ENCODE measurements at places on chromosomes 5 and 9.
A peak's percentile ranks its signal among the peaks of the same experiment; 100 is the strongest.

DNA sequence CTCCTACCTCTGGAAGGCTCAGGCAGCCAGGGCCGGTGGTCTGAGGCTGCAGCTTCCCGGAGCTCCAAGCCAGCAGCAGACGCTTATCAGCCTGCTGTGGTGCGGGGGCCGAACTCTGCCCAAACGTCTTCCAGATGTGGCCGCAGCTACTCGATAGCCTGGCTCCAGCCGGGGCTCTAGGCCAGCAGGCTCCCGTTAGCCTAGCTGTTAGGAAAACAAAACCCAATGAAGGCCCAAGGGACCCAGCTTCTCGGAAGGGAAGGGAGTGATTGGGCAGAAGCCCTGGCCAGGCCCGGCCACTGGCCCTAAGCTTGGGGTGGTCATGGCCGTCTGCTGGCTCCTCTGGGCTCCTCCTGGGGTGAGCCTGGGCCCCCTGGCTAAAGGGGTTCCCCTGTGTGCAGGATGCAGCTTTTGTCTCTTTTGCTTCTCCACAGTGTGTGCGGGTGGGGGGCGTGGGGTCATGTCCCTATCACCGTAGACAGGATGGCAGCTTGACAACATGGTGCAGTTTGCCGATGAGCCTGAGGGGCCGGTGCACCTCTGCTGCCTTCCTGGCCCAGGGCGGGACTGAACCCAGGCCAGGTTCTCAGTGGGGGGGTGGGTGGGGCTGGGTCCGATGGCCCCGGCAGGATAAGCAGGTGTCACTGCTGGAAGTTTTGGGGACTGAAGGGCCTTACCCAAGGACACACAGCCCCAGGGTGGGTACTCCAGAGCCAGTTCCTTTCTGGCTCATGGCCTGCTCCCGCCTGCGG is 18.7 kb downstream of the MYMK start:
- DNase-seq: no peak

DNA sequence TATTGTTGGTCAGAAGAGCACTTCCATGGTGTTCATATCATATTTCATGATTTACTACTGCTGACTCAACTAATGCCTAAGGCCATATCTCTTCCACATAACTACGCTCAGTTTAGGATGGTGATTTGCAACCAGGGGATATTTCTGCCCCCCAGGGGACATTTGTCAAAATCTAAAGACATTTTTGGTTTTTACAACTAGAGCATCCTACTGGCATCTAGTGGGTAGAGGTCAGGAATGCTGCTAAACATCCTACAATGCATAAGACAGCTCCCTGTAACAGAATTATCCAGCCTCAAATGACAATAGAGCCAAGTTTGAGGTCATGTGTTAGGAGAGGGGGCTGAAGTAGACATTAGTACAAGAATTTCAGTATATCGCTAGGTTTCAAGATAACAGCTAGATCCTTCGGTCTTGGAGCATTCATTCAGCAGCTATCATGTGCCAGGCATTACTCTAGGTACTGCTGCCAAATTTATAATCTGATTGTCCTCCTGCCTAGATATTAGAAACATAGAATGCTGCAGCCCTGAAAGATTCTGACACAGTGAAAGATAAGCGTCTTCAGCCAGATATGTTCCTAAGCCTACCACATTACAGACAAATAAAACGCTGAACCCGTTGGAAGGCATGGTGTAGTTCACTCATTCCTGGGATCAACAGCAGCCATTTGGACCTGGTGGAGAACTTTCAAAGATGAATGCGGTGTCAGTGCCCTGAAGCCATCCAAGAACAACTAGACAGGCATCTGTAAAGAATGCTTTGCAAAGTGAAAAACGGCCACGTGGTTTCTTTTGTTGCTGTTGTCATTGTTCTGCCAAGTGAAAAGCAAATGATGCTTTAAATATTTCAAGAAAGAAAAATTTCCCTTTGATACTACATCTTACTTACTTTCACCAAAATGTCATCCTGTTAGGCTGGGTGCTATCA is 55.5 kb upstream of the FST start:
- no peak for DNase-seq

GRCh38 chr9:134535171-134535570 is 106.4 kb upstream of the COL5A1 start:
- DNase-seq: no peak

- DNase-seq: no peak
Measured at GRCh38 chr9:133113163-133113948, 7.7 kb downstream of the RALGDS start.

GRCh38 chr9:130034570-130034969 is 8.4 kb downstream of the FNBP1 start:
- no peak for DNase-seq

DNA sequence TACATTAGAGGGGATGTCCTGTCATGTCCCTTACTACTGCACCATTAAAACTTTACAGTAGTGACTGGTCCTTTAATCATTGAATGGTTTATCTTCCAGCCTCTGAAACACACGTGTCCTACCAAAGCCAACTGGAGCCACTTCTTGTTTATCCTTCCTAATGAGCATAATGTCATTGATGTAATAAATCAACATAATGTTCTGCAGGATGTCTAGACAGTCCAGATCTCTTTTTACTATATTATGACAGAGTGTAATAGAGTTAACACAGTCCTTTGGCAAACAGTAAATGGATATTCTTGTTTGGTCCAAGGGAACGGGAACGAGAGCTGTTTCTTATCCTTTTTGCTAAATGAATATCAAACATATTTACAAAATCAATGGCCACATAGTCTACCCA is 88.1 kb upstream of the PTPRD start:
- no peak for DNase-seq

GRCh38 chr5:30845194-30845593 is 348.3 kb upstream of the CDH6 start:
- no peak for DNase-seq

DNA sequence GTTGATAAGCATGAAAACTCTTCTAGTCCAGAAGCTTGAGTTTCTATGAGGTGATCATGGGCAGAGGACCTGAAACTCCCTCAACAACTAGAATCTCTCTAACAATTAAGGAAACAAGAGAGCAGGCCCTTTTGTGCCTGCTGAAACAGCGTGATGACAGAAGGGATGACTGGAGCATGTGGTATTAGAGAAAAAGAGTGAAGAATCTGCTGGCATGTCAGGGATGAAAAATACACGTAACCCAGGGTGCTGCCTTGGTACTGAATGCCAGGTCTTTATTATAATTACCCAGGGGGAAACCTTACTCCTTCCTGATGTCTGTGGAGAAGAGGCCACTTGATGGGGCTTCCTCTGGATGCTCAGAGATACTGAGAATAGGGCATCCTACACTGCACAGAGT is 167.8 kb downstream of the CRB2 start:
- DNase-seq: no peak

DNA sequence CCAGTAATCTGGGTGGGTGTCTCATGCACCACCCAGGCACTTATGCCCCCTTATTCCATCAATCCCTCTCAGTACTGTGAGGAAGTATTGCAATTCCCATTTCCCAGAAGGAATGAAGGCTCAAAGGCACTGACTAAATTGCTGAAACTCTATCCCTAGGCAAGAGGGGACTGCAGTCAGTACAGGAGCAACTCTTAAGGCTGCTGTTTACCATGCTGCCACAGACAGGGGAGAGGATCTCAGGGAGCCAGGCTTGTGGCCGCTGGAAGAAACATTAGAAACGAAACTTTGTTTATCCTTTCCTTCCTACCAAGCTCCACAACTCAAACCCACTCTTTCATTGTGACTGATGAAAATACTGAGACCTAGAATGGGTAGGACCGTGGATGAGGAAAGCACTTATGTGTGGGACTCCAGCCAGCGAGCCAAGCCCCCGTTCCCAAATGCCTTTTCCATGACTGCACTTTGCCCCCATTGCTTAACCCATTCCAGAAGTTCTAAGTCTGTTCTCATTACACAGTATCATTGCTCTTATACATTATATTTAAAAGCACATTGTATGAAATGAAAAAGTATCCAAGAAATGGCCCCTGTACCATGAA is 54.3 kb downstream of the TLE1 start:
- DNase-seq: no peak

GRCh38 chr5:56734091-56734694 is 81.2 kb upstream of the MAP3K1 start:
- no peak for DNase-seq

DNA sequence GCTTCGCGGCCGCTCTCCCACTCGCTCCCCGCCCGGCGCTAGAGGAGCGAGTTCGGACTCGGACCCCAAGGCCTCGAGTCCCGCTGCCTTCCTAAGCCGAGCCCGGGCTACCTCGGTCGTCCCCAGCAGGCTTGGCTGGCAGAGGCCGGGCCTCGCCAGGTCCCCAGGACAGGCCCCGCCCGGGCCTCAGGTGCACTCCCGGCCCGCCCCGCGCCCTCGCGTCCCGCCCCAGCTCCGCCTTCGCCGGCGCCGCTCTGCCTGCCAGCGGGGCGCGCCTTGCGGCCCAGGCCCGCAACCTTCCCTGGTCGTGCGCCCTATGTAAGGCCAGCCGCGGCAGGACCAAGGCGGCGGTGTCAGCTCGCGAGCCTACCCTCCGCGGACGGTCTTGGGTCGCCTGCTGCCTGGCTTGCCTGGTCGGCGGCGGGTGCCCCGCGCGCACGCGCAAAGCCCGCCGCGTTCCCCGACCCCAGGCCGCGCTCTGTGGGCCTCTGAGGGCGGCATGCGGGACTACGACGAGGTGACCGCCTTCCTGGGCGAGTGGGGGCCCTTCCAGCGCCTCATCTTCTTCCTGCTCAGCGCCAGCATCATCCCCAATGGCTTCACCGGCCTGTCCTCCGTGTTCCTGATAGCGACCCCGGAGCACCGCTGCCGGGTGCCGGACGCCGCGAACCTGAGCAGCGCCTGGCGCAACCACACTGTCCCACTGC is at the start of gene SLC22A5:
Gene SLC22A5 (plus strand): TSS at position 237 of the 707 bp plus-strand sequence. CDS start 263 bp downstream, at position 500.
- DNase-seq: peak; percentile 59

GRCh38 chr9:16709924-16710323 is 160.5 kb downstream of the BNC2 start:
- no peak for DNase-seq

GRCh38 chr9:112051812-112052211 is 123.3 kb downstream of the SUSD1 start:
- no peak for DNase-seq

GRCh38 chr5:111135946-111136345 is 43.8 kb downstream of the WDR36 start:
- DNase-seq: no peak

DNA sequence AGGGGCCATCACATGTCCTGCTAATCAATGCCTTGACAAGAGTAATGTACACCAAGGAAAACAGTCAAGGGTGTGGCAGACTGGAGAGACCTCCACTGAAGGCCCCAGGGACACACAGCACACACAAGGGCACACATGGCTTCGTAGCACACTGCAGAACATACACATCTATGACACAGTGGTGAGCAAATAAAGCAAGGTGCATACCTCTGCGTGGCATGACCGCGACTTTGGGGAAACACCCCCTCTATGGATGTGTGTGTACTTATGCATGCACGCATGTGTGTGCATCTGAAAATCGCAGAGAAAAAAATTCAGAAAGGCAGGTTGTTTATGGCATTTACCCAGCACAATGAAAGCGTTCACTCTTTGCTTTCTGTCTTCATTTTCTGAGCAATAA is 20.5 kb downstream of the SEMA4D start:
- DNase-seq: no peak

GRCh38 chr5:177319913-177320588 is 8.4 kb upstream of the MXD3 start:
- DNase-seq: no peak

DNA sequence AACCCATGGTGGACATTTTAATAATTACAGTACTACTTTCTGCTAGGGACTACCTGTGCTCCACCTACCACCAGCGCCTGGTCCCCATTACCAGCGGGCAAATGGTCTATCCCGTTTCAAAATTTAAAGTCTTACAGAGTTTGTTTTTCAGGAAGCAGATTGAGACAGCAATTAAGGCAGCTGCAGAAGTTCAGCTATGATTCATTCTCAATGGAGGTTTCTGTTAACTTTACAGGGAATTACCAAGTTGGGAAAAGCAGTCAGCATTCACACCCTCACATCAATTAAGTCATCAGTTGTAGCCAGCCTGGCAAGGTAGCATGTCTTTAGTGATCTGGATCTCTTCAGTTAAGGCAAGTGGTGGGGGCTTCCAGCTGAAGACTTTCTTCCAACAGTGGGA is 410.6 kb upstream of the DAB2 start:
- no peak for DNase-seq

DNA sequence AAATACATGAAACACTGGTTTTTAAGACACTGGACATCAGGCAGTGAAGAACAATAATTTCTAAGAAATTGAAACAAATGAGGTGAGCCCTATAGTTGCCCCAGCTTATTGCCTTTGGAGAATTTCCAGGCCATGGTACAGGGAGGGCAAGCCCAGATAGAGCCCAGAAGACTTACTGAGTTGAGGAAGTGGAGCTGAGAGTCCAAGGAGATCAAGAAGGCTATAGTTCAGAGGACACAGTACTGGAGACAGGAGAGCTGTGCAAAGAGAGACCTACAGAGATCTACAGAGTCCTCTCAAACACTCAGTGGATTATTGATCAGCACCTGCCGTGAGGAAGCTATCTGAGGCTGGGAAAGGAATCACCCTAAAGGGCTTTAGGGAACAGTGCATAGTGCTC is 112.6 kb downstream of the GALNT10 start:
- no peak for DNase-seq

DNA sequence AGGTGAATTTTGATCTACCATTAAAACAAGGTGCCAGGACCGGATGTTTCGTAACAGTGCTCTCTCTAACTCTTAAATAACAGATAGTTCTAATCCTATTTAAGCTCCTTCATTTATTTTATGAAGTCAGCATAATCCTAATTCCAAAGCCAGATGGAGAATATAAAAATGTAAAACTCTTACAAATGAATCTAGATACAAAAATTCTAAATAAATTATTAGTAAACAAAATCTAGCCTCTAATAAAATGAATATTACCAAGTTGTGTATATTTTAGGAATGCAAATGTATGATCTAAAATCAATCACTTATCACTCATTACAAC is 32.4 kb upstream of the IL33 start:
- no peak for DNase-seq

DNA sequence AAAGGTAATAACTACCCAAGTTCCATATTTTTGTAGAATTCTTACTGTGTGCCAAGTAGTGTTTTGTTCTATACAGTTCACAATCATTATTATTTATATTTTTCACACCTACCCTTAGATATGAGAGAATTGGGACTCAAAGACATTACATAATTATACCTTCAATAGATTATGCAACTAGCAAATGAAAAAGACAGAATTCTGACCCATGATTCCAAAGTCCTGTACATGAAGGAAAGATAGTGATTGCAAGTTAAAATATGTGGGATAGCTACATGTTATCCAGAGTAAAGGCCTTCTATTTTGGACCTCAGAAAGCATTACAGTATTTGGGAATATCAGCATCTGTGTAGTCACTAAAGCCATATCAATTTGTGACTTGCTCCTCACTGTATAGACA is 581.0 kb downstream of the ELAVL2 start:
- no peak for DNase-seq

DNA sequence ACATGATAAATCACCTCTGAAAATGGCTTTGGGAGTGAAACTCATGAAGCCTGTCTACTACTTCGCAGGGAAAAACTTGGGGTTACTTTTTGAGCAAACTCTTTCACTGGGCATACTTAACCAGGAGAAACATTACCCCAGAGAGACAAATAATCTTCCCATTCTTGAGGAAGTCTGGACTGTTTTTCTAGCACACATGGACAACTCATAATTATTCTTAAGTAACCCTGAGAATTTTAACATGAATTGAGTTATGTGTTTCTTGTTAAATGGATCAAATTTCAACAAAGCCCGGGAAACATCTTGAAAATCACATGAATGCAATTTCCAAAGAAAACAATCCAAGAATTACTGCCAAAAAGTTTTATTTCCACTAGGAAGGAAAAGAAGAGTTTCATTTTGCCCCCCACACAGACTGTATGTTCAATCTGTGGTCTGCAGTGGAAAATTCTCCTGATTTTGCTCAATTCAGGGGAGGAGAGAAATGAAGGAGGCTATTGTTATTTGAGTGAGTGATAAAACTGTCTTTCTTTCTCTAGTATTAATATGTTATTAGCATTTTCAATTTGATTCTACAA is 564.8 kb upstream of the CLINT1 start:
- DNase-seq: no peak

Measured in endothelial cell (in vitro differentiated cells).